ENCODE measurements at places on chromosomes 13 and 19. TPM values are rescaled to one million over a fixed set of nuclear protein-coding genes. Genes with fewer than 3 reads are reported as not detected.

GRCh38 chr19:7099597-7099921, 30.1 kb downstream of the ZNF557 start:
- no peak for DNase-seq

DNA sequence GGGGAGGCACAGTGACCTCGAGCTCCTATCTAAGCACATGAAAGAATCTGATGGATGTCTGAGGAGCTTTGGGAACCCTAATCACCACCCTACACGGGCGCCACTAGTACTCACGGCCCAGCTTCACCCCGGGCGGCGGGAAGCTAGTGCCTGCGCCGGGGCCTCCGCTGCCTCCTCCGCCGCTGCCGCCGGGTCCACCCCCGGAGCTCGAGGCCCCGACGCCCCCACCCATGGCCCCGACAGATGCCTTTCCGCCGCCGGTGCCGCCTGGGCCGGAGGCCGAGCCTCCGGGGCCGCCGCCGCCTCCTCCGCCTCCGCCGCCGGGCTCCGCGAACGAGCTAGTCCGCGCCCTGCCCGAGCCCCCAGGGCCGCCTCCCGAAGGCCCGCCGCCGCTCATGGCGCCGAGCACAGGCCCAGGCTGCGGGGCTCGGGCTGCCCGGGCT, 312 bp downstream of the GSK3A start:
- no peak for DNase-seq

DNA sequence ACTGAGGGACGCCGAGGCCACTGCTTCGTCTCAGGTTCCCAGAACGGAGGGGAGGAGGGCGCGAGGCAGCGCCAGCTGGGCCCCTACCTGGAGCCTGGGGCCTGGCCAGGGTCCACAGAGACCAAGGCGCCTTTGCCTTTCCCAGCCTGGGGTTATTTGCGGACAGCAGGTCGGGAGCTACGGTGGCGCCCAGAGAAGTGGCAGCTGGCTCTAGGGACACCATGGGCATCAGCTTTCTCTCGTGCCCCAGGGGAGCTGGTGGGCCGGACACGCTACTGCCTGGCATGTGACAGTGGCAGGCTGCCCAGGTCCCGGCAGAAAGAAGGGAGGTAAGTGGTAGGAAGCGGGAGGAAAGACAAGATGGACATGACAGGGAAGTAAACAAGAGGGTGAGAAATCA, 19.0 kb downstream of the AKT2 start:
- DNase-seq, result no peak

The TRPC4 gene
- 0.69 TPM for total RNA-seq

The ADGRE3 gene
- total RNA-seq, result 1.2 TPM

The ZNF583 gene
- total RNA-seq, result 6.3 TPM

- DNase-seq, result no peak
Observed at GRCh38 chr13:39196965-39197646, 158.8 kb downstream of the NHLRC3 start.

DNA sequence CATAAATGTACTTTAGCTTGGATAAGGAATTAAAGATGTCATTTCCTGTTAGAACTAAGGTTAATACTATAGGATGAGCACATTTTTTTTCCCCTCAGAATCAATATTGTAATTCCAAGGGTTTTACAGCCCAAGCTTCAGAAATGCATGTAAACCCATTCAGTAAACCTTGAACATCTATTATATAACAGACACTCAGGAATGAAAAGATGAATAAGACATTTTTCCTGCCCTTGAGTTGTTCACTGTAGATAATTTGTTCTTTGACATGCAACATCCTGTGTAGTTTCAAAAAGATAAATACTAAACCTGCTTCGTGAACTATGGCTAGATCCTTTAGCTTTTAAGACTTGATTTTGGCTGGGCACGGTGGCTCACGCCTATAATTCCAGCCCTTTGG, 21.7 kb upstream of the KCTD4 start:
- no peak for DNase-seq

- no peak for DNase-seq
Observed at GRCh38 chr19:31718032-31718431, 368.8 kb upstream of the TSHZ3 start.

GRCh38 chr13:58843567-58843966, 1212.0 kb downstream of the PCDH17 start:
- no peak for DNase-seq

DNA sequence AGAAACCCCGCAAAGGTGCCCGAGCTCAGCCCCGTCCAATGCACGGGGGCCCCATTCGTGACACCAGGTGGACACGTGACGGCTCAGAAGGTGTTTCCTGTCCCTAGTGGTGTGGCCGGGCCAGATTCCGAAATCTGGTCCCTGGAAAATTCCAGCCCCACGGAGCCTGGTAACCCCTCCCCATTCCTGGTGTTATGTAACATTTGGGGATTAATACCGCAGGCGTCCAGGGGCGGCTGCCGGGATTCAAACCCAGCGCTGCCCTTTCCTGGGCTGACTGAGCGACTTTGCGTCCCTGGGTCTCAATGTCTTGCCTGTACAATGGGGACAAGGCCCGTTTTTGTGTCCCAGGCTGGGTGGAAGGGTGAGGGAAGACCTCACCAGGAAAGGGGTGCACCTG, 1.0 kb upstream of the PLK5 start:
- no peak for DNase-seq
